ENCODE measurements at places on chromosomes 2 and 18.

- DNase-seq: peak; percentile 33
Measured at GRCh38 chr2:215280326-215280725, 31.5 kb upstream of the ATIC start.

GRCh38 chr2:129117434-129117833 lies 798.8 kb upstream of the HS6ST1 start:
- DNase-seq: no peak

DNA sequence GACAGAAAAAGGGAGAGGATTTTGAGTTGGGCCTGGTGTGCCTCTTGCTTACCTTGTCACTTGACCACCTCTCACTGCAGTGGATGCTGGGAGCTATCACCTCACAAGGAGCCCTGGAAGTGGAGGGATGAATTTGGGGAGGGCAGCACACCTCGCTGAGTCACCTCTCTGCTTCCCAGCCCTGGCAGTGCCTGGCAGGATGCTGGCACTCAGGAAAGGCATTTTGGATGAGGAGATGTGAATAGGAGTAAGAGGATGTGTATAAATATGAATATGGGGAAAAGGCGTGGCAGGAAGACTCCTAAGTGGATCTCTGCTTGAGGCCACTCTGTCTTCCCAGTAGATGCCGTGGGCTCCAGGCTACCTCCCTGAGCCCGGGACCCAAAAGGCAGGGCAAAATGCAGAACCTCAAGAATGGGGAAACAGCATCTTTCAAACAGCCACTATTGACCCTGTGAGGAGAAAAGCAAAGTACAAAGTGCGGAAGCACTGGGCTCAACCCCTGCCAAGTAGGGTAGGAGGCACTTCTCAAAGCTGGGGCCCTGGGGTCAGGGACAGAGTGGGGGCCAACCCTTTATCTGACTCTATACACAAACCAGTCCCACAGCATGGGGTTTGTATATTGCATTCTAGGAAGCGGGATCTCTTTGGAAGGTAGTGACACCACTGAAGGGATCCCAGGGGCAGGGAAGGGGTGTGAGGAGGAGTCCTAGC lies 164.5 kb upstream of the GLI2 start:
- no peak for DNase-seq

DNA sequence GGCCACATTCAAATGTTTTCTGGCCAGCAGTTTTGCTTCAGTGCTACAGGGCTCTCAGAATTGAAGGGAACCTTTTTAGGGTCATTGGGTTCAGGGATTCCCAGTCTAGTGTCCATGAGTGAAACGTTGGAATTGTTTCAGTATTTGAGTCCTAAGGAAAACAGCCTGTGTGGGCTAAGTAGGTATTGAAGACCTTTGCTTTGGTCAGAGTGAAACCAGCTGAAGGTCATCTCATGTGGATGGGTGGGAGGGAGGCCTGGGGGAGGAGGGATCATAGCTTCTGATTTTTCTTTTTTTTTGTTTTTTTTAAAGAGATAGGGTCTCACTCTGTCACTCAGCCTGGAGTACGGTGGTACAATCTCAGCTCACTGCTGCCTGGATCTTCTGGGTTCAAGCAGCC lies 20.2 kb downstream of the B3GNT2 start:
- no peak for DNase-seq

DNA sequence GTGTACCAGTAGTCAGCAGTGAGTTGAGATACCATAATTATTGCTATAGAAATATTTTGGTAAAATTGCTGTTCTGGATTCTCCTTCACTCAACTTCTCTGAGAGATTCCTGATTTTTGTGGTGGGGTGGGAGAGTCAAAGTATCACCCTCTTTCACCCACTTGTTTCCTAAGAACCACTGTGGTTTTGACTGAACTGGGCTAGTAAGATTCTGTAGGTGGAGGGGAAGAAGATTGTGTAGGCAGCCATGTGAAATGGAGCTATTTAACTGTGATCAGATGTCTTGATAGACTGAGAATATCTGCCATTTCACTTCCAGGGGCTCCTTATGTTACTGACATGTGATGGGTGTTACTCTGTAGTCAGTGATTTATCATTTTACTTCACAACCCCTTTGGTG lies 45.3 kb downstream of the BIRC6 start:
- DNase-seq: no peak

DNA sequence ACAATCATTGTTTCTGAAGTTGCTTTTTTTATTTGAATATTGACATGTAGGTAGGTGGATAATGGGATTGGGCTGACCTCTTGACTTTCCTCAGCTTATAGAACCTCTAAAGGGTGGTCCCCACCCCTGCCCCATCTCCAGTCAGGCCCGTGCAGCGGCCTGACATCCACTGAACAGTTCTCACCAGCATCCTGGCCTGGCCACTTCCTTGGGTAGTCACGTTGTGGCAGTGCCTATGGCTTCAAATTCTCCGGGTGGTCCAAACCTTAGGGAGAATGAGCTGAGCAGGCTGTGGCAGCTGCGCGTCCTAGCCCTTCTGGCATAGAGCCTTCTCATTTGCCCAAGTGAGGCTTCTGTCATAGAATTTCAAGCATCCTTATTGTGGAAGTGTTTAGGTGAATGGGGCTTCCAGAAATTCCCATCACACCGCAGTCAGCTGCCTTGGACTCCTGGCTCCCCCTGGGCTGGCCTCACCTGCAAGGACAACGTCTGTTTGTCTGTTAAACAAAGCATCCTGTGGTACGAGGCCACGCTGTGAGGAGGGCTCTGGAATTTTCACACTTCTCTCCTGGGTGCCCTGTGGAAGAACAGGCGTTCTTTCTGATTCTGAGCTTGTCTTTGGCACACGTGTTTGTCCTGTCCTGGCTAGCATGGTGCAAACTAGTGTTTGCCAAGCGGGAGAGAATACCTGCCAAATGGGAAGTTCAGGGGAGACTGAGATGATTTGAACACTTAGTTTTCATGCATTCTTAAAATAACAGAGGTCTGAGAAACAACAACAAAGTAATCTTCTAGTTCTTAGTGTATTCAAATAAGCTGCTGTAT lies 31.8 kb upstream of the OTOS start:
- DNase-seq: no peak

- DNase-seq: no peak
Measured at GRCh38 chr18:1075322-1075721, 170.7 kb downstream of the ADCYAP1 start.
